A549 treated with Mapracorat at 1 μM for 4 hours (cell line): ENCODE measurements at places on chromosomes 13 and 19. TPM values are rescaled to one million over a fixed set of nuclear protein-coding genes. Genes with fewer than 3 reads are reported as not detected.

Gene SIGLEC12
- not detected in 5 replicates for total RNA-seq

Gene KIR2DL3
- total RNA-seq = not detected in 5 replicates

Gene ZFP82
- 1.5 to 2.0 TPM (median 1.8 TPM) in 5 replicates for total RNA-seq

Gene SMIM24
- 0.26 to 1.0 TPM (median 0.50 TPM) in 5 replicates for total RNA-seq

Gene ZNF730
- total RNA-seq = not detected in 5 replicates

Gene CYP2S1
- total RNA-seq = 18.9 to 24.2 TPM (median 19.7 TPM) in 5 replicates

Gene TNFSF13B
- total RNA-seq = 0.07 to 0.39 TPM in 2 of 5 replicates, not detected in the others

Gene EVI5L
- 1.1 to 1.9 TPM (median 1.8 TPM) in 5 replicates for total RNA-seq

Gene TMIGD2
- not detected in 5 replicates for total RNA-seq

Gene SBK2
- total RNA-seq = 1.1 to 2.4 TPM (median 1.5 TPM) in 5 replicates

Gene HSD11B1L
- 3.6 to 5.3 TPM (median 4.3 TPM) in 5 replicates for total RNA-seq

Gene FFAR1
- not detected in 5 replicates for total RNA-seq

Gene SYT3
- total RNA-seq = 0.33 to 1.0 TPM (median 0.50 TPM) in 5 replicates

Gene CASP14
- not detected in 5 replicates for total RNA-seq

Gene TBCB
- total RNA-seq = 470 to 583 TPM (median 556 TPM) in 5 replicates

Gene FBN3
- total RNA-seq = not detected in 5 replicates

Gene KLK4
- 0.16 to 0.30 TPM in 2 of 5 replicates, not detected in the others for total RNA-seq

Gene MADCAM1
- total RNA-seq = 0.07 to 0.49 TPM (median 0.45 TPM) in 5 replicates

Gene TM9SF2
- 50.7 to 60.5 TPM (median 59.5 TPM) in 5 replicates for total RNA-seq

Gene ETV2
- 1.7 to 3.1 TPM (median 2.9 TPM) in 5 replicates for total RNA-seq
